Prostate gland (tissue), 2 donors: ENCODE measurements at places on chromosomes 5 and 9.

DNA sequence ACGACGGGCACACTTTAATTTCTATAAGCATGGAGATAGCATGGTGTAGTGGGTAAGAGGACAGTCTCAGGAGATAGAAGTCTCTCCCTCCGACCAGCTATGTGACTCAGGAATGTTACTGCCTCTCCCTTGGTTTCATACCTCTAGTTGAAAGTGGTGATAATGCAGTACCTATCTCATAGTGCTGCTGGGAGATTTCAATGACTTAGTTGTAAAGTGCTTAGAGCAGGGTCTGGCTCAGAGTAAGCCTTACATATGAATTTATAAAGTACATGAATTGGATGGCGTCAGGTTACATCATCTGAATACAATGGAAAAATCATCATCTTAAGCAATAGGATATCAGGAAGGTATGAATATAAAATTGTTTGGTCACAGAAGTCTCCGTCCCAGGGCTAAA, 952.8 kb upstream of the EDIL3 start:
- no peak for DNase-seq

DNA sequence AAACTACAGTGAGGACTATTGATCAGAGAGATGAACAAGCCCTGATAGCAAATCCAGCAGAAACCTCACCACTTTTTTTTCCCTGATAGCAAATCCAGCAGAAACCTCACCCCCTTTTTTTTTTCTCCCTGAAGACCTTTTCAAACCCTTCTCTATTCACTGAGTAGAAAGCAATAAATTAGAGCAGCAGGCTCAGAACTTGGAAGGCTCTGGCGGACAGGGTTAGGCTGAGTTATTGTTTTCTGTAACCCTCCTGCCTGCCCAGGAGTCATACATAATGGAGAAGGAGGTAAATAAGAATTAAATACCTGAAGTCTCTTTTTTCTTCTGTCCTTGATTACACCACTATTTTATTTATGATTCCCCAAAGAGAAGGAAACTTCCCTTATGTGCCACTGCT, 136.3 kb upstream of the SNX2 start:
- no peak for DNase-seq

DNA sequence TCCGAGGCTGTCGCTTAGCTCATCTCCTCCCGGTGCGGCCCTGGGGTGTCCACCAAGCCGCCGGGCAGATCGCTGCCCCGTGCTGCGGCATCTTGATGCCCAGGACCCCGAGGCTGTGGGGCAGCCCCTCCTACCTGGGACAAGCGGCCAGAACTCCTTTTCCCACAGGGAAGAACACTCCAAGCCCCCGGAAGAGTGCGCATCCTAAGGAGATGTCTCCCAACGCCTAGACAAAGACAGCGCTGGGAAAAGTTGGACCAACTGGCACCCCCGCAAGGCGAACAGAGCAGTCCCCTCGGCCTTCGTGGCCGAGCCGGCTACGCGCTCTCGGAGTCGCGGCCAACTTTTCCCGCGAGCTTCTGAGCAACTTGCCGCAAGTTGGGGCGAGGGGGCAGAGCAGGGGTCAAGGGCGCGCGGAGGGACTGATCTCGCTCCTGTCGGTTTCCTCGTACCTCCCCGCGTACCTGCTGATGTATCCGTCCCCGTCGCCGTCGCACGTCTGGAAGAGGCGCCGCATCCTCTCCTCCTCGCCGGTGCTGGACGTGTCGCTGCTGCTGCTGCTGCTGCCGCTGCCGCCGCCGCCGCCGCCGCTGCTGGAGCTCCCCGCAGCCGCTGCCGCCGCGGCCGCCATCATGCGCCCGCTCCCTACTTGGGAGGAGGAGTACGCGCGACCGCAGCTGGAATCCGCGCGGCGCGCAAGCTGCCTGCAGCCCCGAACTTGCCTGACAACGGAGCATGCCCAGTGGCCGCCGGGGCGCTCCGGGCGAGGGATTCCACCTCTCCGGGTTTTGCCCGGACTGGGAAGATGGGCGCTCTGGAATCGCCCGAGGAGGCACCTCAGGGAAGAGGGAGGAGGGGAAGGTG, at the start of gene MCC:
MCC (minus strand) TSS at position 673 of the 864 bp plus-strand sequence.
- peak; percentile 84 for DNase-seq

DNA sequence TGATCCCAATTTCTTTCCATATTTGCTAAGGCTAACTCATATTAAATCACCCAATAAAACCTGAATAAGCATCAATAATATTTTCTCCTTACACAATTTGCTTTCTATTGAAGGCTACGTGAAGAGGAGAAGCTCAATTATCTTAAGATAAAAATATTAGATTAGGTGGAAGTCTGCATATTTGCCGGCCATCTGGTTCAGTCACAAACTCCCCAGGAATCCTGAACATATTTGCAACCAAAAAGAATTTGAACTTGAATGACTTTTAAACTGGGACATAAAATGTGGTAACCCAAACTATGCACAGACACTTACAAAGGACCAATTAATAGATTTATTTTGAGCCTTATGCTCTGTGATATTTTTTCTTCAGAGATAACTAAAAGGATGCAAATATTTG, 92.3 kb downstream of the HAPLN1 start:
- DNase-seq, result no peak

DNA sequence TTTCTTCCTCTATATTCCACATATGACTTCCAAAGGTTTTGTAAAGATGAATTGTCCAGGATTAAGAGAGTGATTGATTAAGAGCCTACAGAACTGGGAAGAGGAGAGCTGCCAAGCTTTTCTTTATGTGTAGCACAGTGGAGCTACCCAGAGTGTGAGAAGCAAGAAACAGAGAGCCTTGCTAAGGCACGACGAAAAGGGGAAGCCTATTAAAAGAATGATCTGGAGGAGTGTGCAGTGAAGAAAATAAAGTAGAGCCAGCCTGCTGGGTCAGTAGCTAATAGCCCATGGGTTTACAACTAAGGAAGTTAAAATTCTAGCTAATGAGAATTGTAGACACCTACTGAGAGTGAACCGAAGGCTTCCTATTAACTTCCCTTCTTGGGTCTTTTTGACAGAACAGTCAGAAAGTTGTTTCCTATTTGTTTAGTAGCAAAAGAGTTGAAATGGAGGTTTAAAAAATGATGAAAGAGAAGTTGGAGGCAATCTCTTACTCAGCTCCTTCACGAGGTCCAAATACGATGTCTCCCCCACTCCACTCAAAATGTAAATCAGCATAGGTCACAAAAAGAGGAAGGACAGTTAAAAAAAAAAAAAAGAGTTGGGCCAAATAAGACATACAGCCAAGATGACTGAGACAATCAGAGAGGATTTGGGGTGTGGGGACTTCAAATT, 957 bp upstream of the PRR16 start:
- no peak for DNase-seq

- no peak for DNase-seq
Observed at GRCh38 chr5:67052034-67052433, 144.6 kb downstream of the CD180 start.

GRCh38 chr5:75050415-75050814, 1.9 kb downstream of the GCNT4 start:
- no peak for DNase-seq

DNA sequence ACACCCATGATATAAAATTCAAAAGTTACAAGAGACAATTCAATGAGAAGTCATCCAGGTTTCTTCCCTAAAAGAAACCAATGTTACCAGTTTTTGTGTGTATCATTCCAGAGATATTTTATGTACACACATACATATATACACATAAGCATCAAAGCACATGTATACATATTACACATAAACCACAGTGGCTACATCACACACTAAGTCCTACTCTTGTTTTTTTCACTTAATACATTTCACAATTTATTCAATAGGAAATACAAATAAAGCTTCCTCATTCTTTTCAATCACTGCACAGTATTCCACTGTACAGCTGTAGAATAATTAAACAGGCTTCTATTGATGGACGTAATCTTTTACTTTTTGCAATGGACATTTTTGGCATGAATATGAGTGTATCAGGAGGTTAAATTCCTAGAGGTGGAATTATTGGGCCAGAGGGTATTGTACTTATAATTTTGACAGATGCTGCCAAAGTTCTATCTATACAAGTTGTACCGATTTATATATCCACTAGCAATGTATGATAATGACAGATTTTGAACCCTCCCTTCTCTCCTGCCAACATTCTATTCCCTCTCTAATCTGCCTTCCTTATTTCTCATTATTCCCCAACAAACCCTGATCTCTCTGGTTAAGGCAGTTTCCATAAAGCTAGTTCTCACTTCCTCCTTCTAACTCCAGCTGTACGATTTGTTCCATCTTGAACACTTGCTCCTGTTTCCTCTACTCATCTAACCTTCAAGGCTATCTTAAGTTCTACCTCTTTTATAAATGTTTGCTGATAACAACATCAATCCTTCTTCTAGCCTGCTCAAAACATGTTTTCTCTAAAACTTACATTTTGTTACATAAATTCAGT, 35.2 kb downstream of the MRPS27 start:
- no peak for DNase-seq

- no peak for DNase-seq
Observed at GRCh38 chr5:115463983-115464382, 80.6 kb downstream of the FEM1C start.

- DNase-seq, result peak; percentile 89
Observed at GRCh38 chr5:16776611-16777251, 159.4 kb downstream of the MYO10 start.

- no peak for DNase-seq
Observed at GRCh38 chr5:9421884-9422283, 124.0 kb downstream of the SEMA5A start.

- no peak for DNase-seq
Observed at GRCh38 chr5:52334367-52334766, 453.3 kb upstream of the ITGA1 start.

DNA sequence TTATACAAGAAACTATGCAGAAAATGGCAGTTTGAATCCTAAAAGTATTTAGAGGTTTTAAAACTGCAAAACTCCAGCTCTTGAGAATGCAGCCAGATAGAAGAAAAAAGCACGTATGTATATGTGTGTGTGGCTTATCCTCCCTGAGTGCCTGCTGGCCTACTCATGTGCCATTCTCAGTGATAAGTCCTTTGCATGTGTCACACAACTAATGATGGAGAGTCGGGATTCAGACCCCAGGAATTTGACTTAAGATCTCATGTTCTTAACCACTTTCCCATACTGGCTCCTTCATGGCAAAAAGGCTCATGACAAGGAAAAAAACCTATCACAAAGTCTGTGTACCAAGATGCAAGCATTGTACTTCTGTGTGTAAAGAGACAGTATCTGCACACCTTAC, 26.6 kb downstream of the SMARCA2 start:
- no peak for DNase-seq

DNA sequence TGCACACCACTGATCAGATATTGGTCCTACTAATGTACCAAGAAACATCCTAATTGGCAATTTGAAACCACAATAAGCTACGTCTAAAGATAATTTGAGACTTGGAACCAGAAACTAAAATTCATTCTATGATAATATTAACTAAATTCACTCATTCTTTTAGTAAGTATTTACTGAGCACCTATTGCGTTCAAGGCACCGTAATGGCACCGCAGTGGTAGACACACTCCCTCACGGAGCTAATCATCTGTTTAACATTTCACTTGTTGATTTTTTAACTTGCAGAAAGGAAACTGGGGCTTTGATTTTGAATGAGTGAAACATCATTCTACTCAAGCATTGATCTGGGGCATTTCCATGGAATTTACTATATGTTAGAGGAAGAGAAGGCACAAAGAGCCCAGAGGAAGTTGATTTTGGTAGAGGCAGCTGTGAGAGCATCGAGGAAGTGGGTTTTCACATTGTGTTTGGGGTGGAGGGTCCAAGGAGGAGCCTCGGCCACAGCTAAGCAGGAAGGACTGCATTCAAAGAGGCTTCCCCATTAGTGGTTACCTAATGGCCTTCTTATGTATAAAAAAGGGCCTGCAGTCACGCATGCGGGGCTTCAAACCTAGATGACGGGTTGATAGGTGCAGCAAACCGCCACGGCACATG, 7.1 kb downstream of the RAPGEF1 start:
- DNase-seq, result no peak

DNA sequence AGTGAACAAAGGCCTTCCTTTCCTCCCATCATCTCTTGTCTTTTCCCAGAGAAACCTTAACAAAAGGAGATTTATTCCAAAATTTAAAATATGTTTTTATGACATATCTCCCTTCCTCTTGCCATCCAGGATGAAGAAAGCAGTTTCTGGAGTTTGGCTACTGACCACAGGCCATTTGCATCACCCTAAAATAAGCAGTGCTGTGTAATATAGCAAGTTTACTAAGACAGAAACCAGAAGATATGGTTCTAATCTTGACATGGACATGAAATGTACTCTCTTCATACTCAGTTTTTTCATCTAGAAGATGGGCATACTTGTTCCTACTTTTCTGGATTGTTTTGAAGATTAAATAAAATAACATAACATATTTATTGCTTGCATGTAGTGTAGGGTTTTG, 50.2 kb upstream of the ZFAND5 start:
- no peak for DNase-seq

- no peak for DNase-seq
Observed at GRCh38 chr5:72996632-72997031, 40.8 kb downstream of the FCHO2 start.

GRCh38 chr5:107557051-107557658, 113.6 kb downstream of the EFNA5 start:
- DNase-seq, result peak; percentile 68

DNA sequence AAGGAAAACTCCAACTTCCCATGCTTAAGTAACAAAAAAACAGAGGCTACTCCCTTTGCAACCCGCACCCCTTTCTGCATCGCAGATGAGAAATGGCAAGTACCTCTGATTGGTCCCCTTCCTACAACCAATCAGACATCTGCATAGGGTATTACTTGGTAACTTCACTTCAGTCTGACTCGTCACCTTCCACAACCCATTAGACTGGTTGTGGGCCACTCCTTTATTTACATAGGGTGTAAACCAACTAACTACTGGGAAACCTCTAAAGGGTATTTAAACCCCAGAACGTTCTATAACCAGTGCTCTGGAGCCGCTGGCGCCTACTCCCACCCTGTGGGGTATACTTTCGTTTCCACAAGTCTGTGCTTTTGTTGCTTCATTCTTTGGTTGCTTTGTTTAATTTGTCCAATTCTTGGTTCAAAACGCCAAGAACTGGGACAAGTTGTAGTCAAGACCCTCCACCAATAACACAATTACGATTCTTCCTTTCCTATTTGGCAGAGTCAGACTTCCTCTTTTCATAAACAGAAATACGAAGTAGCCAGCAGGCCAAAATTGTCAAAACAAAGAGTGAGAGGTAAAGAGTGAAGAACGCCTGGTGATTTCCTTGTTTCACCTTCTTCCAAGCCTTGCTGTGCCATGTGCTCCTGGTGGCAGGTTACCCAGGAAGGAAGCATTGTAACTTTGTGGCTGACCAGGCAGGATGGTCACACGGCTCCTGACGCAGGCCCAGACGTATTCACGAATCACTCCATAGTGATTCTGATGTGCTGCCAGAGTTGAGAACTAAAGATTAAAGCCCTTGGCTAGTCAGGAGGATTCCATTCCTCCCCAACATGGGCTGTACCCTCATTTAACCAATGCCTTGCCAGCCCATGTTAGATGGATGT, 477.4 kb downstream of the ARHGEF28 start:
- peak; percentile 62 for DNase-seq

- DNase-seq, result no peak
Observed at GRCh38 chr9:85858056-85858750, 82.7 kb upstream of the NAA35 start.

GRCh38 chr9:84748112-84748511, 78.6 kb downstream of the NTRK2 start:
- no peak for DNase-seq

GRCh38 chr5:43573058-43573457, 16.2 kb upstream of the PAIP1 start:
- no peak for DNase-seq

- no peak for DNase-seq
Observed at GRCh38 chr9:98396656-98397055, 141.2 kb upstream of the TBC1D2 start.
